ENCODE measurements at places on chromosomes 2 and 18. TPM values are rescaled to one million over a fixed set of nuclear protein-coding genes. Genes with fewer than 3 reads are reported as not detected.

- no peak for DNase-seq
These were observed 44.9 kb downstream of the FIGN start for GRCh38 chr2:163690896-163691295.

GRCh38 chr2:177721087-177721486, 328.5 kb downstream of the AGPS start:
- no peak for DNase-seq

- DNase-seq, result peak; percentile 86
These were observed 580 bp upstream of the NDUFV2 start for GRCh38 chr18:9101730-9102507.

Gene XIRP2
- 0.28 TPM for total RNA-seq

DNA sequence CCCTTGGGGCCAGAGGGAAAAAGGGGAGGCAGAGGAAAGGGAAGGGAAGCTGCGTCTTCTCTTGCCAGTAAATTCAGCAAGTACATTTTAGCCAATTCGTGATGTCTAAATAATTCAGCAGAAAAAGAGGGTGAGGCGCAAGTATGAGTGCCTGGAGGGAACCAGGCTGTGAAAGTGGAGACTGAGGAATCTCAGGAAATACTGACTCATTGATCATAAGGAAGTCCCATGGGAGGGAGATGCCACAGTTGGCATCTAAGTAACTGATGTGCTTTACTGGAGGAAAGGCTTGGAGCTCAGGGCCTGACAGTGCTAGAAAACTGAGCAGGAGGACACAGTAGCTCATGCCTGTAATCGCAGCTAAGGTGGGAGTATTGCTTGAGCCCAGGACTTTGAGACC, 31.1 kb downstream of the KIF5C start:
- DNase-seq, result no peak

GRCh38 chr2:168478206-168478605, 22.1 kb downstream of the CERS6 start:
- DNase-seq, result no peak

- DNase-seq, result no peak
These were observed 82.8 kb downstream of the SKA1 start for GRCh38 chr18:50457639-50458038.

- DNase-seq, result no peak
These were observed 39.6 kb downstream of the DOCK10 start for GRCh38 chr2:225002656-225003045.

- DNase-seq, result no peak
These were observed 24.0 kb downstream of the MYO7B start for GRCh38 chr2:127559454-127559853.

GRCh38 chr2:9401646-9402371, 21.5 kb downstream of the ITGB1BP1 start:
- DNase-seq, result no peak

- peak; percentile 87 for DNase-seq
These were observed 188.6 kb upstream of the SH3BP4 start for GRCh38 chr2:234763002-234763873.

Gene CERS6
- total RNA-seq, result 5.7 TPM

Gene CDH2
- 111 TPM for total RNA-seq

- DNase-seq, result no peak
These were observed 329.1 kb upstream of the PKDCC start for GRCh38 chr2:41718705-41719104.

GRCh38 chr2:215189393-215189792, 51.0 kb upstream of the ABCA12 start:
- no peak for DNase-seq

GRCh38 chr18:5975111-5976002, 80.0 kb upstream of the TMEM200C start:
- peak; percentile 89 for DNase-seq

GRCh38 chr2:1606046-1606400, 138.3 kb downstream of the PXDN start:
- no peak for DNase-seq

- DNase-seq, result no peak
These were observed 69.0 kb upstream of the TTC39C start for GRCh38 chr18:23945416-23946079.

- DNase-seq, result no peak
These were observed 3.6 kb upstream of the LRATD1 start for GRCh38 chr2:14628901-14629300.

All from IMR-90 (cell line).